ENCODE measurements at places on chromosomes 2 and 18.

DNA sequence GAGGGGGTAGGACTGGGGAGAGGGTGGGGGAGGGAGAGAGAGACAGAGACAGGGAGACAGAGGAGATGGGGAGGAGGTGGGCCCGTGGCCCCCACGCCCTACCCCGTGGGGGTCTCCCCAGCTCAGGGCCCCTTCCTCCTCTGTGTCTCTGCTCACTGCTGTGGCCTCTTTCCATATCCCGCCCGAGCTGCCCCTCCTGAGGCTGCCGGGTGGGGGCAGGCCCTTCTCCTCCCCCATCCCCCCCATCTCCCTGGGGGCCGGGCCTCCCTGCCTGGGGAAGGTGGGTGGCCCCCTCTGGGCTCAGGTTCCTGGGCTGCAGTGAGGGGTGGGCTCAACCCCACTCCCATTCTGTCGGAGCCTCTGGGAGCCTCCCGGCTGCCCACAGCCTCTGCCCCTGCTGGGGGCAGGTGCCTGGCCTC lies 332 bp upstream of the PDCD1 start:
- DNase-seq = no peak

DNA sequence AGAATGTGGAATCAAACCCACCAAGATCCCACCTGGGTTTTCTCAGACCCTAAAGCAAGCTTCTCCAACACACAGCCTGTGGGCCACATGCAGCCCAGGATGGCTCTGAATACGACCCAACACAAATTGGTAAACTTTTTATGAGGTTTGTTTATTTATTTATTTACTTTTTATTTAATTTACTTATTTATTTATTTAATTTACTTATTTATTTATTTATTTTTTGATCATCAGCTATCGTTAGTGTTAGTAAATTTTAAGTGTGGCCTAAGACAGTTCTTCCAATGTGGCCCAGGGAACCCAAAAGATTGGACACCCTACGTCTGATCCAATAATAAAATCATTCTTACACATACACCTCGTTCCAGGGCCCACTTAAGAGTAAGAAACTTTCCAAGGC lies 1451.1 kb downstream of the LRP1B start:
- DNase-seq = no peak

DNA sequence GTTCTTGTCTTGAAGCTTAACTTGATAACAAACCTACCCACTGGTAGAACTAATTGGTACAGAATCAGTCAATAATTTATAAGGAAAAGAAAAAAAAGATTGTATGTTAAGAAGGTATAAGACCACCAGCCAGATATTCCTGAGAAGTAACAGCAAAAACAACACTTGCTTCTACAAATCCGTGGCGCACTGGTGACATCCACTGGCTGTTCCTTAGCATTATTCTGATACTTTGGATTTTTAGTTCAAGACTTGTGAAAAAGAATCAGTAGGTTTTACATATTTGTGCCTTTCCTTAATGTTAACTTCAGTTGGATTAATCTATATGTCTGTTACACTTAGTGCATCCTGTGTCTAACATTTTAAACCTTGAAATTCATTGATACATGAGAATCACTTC lies 141.8 kb downstream of the GRB14 start:
- DNase-seq = no peak

- no peak for DNase-seq
These were observed 6.6 kb downstream of the CFAP221 start for GRCh38 chr2:119550856-119551255.

- DNase-seq = no peak
These were observed 149.2 kb downstream of the PLEKHA3 start for GRCh38 chr2:178629463-178629862.

DNA sequence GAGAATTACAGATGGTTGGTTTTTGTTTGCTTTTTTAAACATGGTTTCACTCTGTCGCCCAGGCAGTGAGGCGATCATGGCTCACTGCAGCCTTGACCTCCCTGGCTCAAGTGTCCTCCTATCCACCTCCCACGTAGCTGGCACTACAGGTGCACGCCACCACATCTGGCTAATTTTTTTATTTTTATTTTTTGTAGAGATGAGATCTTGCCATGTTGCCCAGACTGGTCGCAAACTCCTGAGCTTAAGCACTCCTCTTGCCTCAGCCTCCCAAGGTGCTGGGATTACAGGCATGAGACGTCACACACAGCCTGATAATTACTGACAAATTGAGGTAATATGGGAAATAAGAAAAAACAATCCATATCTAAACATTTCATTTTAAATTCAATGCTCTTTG lies 110.5 kb upstream of the ZSWIM2 start:
- DNase-seq = no peak

GRCh38 chr2:239830121-239831000 lies 194.8 kb downstream of the NDUFA10 start:
- DNase-seq = no peak

DNA sequence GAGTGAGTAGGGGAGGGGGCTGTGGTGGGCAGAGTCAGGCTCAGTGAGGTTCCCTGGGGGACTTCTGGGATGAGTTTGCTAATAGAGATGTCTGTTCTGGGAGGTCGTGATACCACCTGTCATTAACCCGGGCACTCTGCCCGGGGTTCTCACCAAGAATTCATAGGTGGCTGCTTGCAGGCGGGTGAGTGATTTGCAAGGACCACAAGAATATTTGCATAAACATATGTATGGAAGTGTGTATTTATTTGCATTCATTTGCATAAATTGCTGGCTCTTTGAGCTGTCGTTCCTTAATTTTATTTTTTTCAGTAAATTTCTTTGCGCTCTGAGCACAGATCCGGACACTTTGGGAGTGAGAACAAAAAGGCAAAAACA lies 260.0 kb downstream of the ATAD2B start:
- DNase-seq = no peak

GRCh38 chr2:148483665-148484064 lies 160.9 kb upstream of the EPC2 start:
- no peak for DNase-seq

DNA sequence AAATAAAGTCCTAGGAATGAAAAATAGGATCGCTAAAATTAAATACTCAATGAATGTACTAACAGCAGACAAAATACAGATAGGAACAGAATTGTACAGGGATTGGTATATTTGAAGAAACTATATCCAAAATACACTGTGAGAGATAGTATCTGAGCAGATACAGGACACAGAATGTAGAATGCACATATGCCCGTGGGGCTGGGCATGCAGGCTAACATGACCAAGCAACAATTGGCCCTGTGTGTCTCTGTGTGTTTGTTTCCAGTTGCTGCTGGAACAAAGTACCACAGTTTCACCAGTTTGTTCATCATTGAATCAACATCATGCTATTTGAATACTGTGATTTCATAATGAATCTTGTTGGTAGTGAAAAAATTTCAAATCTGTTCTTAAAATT lies 127.6 kb downstream of the PMAIP1 start:
- no peak for DNase-seq

DNA sequence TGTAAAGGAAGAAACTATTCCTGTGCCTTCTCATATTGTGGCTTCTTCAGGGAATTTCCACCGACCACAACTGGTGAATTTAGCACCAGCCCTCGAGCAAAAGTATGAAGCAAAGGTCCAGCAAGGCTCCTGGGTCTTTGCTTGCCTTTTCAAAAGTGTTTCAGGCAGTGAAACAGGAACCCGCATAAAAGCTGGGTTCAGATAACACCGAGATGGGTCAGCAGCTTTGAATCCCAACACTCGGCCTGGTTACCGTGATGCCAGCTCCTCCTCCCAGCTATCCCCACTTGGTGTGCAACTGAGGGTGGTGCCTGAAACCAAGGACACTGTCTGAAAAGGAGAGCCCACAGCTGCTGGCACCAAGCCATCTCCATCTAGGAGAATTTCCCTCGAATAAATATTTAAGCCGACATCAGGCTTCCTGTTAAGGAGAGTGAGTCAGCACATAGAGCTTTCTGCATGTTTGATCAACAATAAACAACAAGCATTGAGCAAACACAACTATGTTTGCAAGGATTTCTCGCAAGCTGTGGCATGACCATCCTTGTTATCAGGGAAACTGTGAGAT lies 69.5 kb downstream of the ANTXR1 start:
- no peak for DNase-seq

DNA sequence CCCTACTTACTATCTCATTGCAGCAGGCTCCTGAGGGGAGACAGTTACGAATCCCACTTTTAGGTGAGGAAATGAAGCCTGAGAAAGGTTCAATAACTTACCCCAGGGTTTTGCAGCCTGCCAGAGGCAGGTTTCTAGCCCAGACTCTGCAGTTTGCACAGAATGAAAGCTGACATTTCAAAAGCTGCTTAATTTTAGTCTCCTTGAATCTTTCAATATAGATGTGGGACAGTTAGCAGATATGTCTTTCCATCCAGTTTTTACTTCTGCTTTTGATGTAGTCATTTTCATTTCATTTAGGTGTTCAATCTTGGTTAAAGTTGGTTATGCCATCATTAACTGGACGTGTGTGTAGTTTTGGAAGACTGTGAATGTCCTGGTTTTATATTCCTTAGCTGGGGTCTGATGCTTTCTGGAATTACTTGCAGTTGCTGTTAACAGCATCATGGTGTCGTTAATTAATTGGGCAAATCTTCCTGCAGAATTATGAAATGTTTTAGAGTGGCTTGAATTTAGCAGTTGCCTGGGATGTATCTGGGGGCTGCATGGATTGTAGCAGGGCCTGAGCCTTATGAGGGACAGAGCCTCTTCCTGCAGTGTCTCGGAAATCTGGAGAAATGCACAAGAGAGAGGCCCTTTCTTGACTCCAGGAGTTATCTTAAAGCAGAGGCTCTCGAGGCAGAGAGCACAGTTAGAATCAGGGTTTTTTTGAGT lies 100.8 kb downstream of the ZNF532 start:
- DNase-seq = no peak

DNA sequence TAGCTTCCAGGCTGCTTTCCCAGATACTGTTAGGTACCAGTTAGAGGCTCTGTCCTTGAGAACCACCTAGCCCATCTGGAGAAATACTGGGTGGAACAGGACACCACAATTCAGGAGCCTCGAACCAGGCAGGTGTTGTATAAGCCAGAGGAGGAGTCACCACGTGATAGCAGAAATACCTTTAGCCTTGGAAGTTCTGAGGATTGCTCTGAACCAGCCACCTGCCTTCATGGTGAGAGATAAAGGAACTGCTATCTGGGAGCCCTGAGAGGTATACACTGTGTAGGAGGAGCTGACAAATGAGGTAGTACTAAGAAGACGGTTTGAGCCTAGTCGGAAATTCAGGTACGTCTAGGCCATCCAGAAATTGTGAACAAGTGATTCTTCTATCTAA lies 7.6 kb upstream of the GPBAR1 start:
- DNase-seq = no peak

DNA sequence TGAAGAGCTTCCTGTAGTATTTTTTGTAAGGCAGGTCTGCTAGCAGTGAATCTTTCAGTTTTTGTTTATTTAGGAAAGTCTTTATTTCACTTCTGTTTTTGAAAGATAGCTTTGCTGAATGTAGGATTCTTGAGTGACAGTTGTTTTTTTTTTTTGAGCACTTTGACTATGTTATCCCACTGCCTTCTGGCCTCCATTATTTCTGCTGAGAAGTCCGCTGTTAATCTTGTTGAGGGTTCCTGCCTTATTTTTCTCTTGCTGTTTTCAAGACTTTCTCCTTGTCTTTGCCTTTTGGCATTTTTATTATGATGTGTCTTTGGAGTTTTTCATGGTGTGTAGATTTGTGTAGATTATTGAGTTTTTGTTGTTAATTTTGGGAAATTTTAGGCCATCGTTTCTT lies 21.9 kb downstream of the RBFA start:
- no peak for DNase-seq

DNA sequence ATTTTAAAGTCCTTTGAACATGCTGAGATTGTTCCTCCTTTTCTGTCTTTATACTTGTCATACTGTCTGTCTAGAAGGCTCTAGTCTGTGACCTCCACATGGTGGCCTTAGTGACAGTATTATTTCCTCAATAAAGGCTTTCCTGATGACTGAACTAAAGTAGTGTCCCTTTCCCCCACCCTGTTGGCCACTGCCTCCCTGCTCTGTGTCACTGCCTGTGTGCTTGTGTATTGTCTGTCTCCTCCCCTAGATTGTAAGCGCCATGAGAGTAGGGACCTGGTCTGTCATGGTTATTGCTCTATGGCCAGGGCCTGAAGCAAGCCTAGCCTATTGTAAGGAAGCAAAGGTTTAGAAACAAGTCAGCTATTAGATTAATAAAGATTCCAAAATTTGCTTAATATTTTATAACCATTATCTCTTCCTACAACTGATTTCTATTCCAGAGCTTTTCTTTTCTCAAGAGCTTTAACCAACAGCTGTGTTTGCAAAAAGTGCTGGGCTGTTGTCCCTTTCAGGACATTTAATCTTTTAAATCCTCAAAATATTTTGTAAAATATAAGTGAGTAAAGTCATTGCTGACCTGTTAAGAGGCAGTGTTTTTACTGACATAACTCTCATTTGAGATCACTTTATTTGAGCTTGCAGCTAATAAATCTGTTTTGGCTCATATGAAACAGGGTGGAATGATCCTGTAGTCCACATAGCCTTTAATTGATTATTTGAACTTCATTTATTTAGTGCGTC lies 35.5 kb downstream of the DIS3L2 start:
- DNase-seq = no peak

DNA sequence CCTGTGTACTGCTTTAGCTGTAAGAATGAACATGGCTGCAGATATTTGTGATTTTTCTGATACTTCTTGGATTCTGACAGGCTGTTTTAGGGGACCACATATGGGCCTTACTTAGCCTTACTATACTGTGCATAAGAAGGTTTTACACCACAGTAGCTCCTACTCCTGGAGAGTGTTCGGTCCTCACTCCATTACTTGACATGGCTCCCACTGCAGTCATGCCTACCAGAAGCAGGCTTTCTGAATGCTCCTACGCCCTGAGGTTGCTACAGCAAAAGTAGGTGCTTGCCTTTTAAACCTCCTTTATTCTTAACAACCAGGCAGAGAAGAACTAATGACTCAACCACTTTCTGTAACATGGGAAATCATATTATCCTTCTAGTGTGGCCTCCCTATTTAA lies 125.2 kb upstream of the MAP2 start:
- no peak for DNase-seq

- no peak for DNase-seq
These were observed 1.7 kb upstream of the PRLH start for GRCh38 chr2:237564526-237565131.

- no peak for DNase-seq
These were observed 454.2 kb upstream of the HNRNPA3 start for GRCh38 chr2:176758426-176758825.

GRCh38 chr2:112110966-112111365 lies 27.2 kb upstream of the FBLN7 start:
- DNase-seq = no peak

DNA sequence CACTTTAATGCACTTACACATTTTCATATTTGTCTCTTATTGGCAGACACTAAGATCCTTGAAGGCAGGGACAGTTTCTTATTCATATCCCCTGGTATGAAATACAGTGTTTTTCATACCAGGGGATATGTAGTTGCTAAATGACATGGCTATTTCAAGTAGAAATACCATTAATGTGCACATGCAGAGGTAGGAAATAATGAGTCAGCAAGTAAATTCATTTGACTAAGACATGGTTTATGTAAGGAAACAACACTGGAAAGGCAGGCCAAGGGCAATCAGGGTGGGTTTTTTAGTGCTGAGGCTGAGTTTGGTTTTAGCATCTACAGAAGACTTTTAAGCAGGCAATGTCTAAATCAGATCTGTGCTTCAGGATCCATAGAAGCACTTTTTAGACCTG lies 155.9 kb downstream of the WDPCP start:
- DNase-seq = no peak

GRCh38 chr2:24049485-24050021 lies at the start of gene FKBP1B:
TSS of gene FKBP1B (plus strand) at chr2:24049741. CDS start at chr2:24049850, 109 bp downstream.
- DNase-seq = peak; percentile 49

Measured in CD4-positive, alpha-beta T cell treated with Interleukin-15 for 1 hour (primary cell).